Cerebellum (tissue), 4 donors: ENCODE measurements at places on chromosomes 7 and 10.

- peak; percentile 18 for DNase-seq
Observed at GRCh38 chr7:7100432-7100849, 81.9 kb upstream of the C1GALT1 start.

GRCh38 chr10:124542336-124542735, 80.7 kb downstream of the LHPP start:
- no peak for DNase-seq

GRCh38 chr7:117493460-117493859, 13.6 kb downstream of the CFTR start:
- DNase-seq: no peak

DNA sequence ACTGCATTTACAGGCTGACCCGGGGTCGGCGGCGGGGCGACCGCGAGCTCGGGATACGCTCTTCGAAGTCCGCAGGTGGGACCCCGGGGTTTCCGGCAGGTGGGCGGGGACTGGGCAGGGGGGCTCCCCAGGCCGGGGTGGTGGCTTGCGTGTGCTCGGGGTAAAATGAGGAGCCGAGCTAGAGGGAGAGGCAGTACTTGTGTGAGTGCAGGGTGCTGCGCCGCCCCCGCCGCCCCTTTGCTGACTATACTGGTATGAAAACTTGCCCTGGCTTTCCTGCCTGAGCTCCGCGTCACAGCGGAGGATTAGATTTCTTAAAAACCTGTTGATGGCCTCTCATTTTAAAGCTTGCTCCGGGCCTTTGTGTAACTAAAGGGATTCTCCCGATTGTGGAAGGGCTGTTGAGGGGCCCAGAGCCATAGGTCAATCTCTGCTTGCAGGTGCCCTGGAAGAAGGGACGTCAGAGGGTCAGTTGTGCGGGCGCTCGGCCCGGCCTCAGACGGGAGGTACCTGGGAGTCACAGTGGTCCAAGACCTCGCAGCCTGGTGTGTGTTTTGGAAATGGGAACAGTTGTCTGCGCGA, 488 bp downstream of the ARMC10 start:
- DNase-seq: peak; percentile 21

DNA sequence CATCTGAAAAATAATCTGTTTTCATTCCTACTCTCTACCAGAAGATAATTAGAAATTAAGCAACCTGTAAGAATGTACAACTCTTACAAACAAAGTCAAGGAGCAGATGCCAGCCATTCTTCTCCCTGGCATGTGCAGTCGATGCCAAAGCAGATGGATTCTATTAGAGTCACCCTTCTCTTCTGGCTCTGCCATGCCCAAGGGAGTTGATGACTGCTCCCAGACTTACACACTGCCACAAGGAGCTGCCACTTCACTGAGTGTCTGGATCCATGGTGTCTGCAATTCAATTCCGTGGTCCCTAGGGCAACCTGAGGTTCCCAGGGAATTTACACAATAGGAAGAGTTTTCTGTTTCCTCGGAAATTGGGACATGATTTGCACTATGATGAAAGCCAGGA, 89.1 kb upstream of the IFRD1 start:
- DNase-seq: no peak
